ENCODE measurements at places on chromosomes 13 and 19.

GRCh38 chr19:2923510-2923909 lies 21.3 kb downstream of the ZNF77 start:
- no peak for DNase-seq

DNA sequence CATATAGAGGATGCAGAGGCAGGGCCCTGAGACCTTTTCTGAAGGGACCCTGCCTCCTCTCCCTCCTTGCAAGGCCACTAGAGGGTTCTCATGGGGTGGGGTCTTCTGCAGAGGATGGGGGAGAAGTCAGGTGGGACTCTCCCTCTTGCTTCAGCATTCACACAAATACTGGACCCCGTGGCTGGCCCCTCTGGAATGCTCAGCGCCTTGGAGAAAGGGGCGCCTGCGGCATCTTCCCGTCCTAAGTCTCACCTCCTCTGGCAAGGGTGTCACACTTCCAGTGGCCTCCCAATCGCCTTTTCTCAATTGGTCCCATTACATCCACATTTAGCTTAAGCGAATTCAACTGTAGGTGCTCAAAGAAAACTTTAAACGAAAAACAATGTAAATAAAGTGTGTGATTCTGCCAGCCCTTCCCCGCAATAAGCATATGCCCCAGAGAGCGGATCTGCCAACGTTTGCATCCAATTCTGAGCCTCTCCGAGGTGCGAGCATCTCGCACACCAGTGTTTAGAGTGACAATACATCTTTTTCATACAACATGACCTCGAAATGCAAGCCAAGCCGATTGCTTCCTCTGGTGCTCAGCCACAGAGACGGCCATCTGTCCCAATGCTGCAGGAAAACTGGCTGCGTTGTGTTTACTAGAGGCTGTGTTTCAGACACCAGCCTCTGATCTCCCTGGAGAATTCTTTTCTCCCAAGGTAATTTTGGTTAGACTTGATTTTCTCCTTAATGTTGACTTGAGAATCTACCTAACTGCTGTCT lies 69.1 kb upstream of the WASF3 start:
- DNase-seq, result no peak

DNA sequence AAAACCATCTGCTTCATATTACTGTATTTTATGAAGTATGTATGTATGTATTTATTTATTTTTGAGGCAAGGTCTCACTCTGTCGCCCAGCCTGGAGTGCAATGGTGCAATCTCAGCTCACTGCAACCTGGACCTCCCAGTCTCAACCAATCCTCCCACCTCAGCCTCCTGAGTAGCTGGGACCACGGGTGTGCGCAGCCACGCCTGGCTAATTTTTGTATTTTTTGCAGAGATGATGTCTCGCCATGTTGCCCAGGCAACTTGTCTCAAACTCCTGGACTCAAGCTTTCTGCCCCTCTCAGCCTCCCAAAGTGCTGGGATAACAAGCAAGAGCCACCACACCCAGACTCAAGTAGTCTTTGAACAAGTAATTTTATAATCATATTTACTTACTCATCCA lies 5.5 kb downstream of the KATNAL1 start:
- DNase-seq, result no peak

DNA sequence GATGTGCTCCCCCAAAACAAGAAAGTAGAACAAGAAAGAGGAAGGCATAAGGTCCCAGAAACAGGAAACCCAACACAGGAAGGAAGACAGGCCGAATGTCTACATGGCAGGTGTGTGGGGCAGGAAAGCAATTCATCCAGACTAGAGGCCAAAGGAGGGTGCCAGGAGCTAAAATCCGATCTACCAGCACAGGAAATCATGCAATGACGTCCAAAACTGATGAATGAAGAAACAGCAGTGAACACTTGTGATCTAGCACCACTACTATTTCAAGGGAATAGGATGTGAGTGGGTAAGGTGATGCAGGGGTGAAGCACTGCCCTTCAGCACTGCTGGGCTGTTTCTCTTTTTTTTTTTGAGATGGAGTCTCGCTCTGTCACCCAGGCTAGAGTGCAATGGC lies 59.1 kb downstream of the DOCK9 start:
- DNase-seq, result no peak

- no peak for DNase-seq
These were observed 309.0 kb downstream of the TEX29 start for GRCh38 chr13:111629457-111629856.

DNA sequence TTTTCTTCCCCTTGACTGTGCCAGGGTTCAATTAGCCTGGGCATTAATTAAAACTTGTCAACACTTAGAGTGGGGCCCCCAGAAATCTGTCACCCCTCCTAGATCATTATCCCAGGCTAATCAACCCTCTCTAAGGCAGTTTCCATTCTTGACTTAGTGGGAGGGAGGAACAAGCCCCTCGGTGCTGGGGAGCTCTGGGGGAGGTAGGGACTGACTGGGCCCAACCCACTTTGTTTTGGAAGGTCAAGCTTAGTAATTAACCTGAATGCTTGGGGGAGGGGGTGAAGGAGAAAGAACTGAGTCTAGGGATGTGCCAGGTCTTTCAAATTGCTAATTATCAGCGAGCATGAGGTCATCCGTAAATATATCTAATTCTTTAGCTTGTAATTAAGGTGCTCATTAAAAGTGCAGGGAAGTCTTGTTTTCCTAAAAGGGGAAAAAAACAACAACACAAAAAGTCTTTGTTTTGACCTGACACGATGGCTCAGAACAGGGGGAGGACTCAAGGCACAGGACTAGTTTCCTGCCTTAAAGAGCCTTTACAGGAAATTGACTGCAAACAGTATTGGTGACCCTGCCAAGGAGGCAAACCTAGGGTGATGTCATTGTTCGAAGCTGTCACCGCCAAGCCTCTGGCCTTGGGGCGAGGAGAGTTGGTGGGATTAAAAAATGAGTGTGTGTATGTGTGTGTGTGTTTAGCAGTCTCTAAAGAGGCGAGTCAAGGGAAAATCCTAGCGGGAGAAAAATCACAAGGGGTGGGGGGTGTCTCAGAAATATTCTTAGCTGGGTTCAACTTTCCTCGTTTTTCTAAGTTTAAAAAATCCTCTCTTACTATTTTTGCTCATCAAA lies 19.4 kb downstream of the ACTN4 start:
- no peak for DNase-seq
